Upper lobe of right lung (tissue), 1 donor: ENCODE measurements at places on chromosomes 7 and 10.

- DNase-seq = no peak
Observed at GRCh38 chr7:135991906-135992305, 14.7 kb upstream of the MTPN start.

GRCh38 chr7:115634633-115635032, 395.9 kb downstream of the TFEC start:
- DNase-seq = no peak

DNA sequence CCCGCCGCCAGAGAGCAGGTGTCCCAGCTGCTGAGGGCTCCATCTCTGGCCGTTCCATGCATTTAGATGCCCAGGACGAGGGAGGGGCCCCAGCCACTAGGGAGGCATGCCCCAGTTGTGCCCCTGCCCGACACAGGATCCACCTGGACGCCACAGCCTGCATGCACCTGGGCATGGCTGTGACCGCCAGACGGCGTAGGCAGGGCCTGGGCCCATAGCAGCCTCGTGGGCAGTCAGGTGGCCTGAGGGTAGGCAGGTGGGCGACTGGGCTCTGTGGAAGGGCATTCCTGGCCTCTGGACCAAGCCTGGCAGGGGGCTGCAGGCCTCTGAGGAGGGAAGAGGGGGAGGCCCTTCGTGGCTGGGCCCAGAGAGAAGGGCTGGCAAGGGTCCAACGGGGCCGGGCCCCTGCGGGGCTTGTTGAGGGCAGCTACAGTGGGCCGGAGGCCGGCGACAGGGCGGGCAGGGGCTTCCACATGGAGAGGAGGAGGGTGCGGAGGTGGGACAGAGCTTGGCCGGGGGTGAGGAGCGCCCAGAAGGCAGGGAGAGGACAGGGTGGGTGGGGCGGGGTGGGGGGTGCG, 76.0 kb upstream of the NKX6-2 start:
- peak; percentile 51 for DNase-seq

DNA sequence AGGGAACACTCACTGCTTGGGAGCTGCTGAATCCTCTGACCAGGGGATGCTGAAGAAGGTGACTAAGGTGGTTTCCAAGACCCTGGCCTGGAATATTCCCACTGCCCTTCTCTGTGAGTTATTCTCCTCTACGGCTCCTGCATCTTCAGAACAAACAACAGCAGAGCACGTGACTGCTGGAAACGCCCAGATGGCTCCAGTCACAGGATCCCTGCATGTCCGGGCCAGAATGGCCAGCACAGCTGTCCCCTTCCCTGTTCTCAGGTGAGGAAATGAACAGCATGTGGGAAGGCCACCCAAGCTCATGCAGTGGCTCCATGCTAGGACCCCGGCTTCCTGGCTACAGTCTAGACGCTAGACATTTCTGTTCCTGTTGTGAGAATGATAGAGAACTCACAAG, 43.1 kb downstream of the GHRHR start:
- DNase-seq = no peak

- no peak for DNase-seq
Observed at GRCh38 chr7:24017519-24017918, 266.5 kb upstream of the NPY start.

- no peak for DNase-seq
Observed at GRCh38 chr10:31058795-31059703, 27.4 kb upstream of the ZNF438 start.

GRCh38 chr10:126337251-126337810, 50.9 kb downstream of the ADAM12 start:
- DNase-seq = no peak

DNA sequence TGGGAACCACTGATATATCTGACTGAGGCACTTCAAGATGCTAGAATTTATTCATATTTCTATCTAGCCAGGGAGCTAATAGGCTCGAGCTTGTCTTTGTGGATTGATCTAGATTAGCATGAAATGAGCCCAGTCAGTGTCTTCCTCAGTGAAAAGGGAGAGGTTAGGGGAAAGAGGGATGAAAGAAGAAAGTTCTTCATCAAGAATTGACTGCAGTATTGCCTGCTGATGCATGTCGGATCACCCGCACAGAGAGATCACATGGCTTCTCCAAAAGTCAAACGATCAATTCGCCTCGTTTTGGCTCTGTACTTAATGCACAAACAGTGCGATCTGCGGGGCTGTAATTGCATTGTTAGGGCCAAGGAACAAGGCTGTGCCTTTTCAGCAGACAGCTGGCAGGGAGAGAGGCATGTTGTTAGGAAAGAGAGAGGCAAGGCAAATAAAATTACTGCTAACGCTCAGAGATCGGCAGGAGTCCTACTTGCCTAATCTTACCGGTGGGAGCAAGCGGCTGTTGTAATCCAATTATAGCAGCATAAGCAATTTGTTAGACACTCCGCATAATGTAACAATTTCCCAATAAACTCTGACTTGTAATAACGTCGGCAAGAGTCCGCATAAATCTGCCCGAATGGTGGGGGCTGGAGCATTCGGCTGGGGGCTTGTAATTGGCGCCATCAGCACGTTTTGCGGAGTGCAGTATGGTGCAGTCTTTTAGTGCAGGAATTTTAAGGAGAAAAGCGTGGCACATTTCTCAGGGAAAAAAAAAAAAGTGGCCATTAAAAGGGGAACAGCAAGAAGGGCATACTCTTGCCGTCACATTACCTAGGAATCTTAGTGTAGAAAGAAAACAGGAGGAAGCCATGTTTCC, 102.1 kb downstream of the POLL start:
- no peak for DNase-seq
